ENCODE measurements at places on chromosomes 4 and X.

GRCh38 chr4:45099471-45099870 is 373.1 kb upstream of the GNPDA2 start:
- no peak for DNase-seq

GRCh38 chr4:122480655-122481487 is 24.3 kb upstream of the IL2 start:
- DNase-seq = no peak

DNA sequence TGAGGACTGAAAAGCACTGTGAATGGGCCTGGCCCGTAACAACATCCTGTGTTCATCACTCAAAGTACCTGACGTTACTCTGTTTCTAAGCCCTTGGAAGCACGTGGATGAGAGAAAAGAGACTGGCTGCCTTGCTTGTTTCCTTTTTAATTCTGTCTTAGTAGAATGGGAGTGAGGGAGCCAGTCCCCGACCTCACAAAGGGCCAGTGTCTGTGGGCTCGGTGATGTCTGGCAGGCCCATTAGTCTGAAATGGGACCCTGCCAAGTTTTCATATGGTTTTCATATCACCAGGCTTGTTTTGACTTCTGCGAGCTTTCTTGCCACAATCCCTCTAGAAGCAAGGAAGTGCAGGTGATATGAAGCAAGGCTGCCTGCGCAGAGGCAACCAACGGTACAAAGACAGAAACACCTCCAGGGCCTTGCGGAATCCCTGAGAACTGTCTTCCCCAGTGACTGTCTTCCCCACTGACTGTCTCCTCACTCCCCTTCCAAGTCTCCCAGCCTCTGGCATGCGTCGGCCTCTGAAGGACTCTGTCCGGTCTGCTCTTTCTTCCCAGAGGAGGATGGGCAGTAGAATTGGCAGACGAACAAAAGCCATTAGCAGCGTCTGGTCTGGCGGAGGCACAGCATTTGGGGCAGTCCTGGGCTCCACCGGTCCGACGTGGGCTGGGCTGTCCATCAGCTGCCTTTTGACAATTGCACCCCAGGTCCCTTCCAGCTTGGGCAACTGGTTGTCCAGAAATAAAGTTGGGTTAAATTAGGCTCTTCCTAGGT is 20.2 kb upstream of the RASL11B start:
- DNase-seq = no peak

DNA sequence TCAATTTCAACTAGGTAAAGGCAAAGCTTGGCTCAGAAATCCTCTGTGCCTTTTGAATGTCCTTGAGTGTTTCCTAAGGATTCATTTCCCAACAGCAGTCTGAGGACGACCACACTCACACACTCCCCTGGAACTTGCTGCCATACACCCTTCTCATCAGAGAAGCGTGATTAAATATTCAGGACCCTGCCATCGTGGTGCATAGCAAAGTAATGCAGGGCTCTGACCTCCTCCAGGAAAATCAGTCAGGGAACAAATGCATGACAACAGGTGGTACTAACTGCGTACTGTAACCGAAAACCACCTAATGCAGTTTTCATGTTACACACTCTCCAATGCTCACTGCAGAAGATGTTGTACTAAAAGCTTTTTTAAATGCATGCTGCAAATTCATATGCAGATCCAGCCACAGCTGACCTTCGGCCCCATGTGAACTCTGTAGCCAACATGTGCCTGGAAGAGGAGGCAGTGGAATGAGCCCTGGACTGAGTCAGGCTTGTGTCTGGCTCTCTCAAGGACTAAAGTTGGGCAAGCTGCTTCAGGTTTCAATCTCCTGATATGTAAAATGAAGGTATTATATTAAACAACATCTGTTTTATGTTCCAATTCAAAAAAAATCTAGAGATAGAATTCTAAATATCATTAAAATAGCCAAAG is 238.3 kb downstream of the KCNIP4 start:
- no peak for DNase-seq

GRCh38 chr4:16750882-16751642 is 147.4 kb downstream of the LDB2 start:
- no peak for DNase-seq

DNA sequence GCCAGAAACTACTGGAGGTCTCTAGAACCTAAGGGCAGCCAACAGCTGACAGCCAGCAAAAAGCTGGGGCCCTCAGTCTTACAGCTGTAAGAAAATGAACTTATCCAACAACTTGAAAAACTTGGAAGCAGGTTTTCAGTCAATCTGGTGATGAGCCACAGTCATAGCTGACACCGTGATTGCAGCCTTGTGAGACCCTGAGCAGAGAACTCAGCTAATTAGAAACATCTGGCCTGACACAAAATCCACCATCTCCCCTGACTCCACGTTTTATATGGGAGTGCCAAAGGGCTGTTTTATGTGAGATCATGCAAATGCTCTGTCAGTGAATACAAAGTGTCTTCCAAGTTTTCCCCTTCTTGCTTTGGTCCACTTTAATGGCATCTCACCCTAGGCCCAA is 198.8 kb upstream of the DCAF8L1 start:
- no peak for DNase-seq

DNA sequence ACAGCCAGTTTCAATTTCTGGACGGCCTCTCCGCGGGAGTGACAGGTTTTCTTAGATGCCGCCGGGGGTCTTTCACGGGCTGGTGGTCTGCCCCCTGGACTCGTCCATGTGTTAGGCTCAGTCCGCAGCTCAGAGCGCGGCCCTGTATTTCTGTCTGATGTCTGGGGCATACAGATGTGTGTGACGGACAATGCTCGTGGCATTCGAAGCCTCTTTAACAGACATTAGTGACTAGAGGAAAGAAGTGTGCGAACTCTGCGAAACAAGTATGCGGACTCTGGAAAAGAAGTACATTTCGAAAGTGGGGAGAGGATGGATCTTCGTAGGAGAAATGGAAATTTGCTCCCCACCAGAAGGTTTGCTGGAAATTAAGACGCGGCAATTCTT is 793 bp upstream of the DCUN1D4 start:
- no peak for DNase-seq

DNA sequence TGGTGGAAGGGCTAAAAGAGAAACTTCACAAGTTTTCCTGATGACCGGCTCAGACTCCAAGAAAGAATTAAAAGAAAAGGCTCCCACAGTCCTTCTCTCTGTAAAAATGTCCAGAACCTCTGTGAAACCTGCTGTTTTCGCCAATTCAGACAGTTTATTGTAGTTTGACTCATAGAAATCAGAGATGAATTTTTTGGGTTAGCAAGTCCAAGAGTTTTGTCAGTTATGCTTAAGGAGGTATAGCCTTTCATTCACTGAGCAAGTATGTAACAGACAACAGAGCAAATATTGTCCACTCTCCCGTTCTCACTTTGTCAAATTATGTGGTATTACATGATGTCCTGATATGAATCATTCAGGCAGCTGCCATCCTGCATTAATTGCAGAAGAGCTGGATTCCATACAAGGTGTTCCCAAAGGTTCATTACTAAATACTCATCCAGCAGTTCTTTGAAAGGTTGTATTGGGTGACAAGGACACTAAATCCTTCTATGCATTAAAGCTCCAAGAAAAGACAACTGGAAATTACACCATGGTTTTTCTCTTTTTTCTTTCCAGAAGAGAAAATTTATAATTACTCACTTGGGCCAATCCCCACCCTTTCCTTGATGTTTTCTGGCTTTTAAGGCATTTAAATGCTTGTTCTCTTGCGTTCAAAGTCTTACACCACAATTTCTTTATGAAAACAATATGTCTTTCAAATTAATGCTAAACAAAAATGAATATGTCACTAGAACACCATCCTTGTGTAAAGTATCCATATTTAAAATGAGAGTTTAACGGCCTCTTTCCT is 30.0 kb upstream of the PLAC1 start:
- no peak for DNase-seq

DNA sequence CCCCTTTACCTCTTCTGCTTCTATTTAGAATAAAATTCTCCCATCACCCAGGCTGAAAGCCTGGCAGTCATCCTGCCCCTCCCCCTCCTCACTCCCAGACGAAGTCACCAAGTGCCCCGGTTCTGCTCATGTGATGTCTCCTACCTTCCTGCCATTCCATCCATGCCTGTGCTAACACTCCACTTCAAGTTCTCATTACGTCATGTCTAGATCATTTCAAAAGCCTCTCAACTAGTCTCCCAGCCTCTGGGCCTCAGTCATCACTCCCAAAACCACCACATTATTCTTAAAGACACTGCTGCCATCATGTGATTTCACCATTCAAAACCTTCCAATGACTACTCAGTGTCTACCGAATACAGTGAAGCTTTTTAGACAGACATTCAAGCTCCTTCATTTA is 17.2 kb upstream of the HOPX start:
- DNase-seq = no peak

DNA sequence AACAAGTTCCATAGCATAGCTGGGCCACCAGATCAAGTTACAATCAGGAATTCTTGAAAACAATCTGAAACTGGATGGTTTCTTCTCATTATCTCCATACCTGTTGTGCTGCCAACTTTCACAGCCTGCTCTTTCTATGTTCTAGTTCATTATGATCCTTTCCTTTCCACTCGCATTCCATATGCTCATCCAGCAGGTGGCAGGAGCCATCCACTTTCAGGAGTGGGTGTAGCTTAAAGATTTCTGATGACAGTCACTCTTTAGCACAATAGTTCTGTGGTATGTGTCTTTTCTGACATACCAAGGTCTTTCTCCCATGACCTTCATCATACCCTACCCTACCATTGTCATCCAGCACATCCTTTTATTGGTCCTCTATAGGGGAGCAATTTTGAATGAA is 46.4 kb downstream of the PAGE2 start:
- no peak for DNase-seq

GRCh38 chrX:114964374-114964773 is 53.0 kb downstream of the IL13RA2 start:
- no peak for DNase-seq

DNA sequence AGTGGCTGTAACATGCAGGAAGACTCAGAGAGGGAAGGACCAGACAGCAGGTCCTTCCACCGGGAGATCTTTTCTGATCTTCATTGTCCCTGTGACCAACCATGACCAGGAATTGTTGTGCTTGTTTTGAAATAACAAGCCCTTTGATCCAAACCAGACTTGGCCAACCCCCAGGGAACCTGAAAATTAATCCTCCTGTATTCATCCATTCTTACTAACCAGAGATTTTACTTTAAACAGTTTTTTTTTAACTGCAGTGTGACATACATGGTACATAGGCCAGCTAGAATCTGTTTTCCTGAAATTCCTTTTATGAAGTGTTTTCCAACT is 4.0 kb downstream of the WFS1 start:
- no peak for DNase-seq

DNA sequence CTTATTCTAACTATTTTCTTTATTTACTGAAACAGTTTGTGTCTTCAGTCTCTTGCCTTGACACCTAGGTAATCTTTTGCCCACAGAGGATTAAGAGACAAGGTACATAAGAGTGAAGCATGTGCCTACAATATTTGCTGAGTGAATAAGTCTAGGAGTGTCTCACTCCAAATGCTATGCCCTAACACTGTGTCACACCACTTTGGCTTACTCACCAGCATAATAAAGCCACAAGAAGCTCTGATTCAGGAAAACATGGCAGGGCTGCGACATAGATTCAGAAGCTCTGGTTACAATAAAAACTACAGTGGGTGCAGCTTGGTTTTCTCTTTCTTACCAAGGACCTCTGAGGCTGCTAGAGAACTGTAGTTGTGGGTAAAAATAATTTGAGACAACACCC is 127.1 kb downstream of the RBM46 start:
- DNase-seq = no peak

- DNase-seq = no peak
Observed at GRCh38 chrX:115650916-115651315, 89.9 kb downstream of the PLS3 start.

DNA sequence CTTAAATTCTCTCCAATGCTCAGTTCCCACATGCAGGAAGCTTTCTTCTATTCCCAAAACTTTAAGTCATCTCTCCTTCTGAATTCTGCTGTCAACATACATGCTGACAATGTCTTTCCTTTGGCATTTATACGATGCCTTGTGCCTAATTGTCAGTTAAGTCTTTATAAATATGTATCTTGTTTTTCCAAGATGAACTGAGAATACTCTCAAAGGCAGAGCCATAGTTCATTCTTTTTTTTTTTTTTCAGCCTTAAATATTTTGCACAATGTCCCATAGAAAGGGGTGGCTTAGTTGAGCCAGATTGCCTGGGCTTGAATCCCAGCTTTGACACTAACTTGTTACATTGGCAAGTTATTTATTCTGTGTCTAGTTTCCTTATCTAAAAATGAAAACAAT is 210.6 kb downstream of the QDPR start:
- no peak for DNase-seq

DNA sequence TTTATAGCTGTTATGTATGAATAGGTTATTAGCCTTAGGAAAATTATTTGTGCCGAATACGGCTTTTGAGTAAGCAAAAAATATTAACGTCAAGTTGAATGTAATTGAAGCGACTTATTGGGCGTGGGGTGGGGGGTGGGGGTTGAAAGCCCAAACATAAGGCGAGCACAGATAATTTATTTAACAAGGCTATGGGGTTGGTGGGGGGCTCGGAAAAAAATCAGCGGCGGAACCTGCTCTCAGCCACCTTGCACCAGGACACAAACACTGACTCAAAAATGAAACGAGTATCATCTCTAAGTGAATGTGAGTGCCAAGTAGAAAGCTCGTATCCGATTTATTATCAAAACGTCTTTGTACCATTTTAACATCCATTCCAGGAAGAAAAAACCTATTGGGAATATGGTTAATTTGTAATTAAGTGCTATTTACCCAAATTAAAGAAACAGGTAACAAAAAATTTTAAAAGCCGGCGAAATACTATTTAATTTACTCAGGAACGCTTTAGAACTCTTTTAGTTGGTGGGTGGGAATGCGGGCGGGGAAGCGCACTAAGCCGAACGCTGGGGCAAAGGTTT is 902 bp upstream of the LARP1B start:
- DNase-seq = no peak

DNA sequence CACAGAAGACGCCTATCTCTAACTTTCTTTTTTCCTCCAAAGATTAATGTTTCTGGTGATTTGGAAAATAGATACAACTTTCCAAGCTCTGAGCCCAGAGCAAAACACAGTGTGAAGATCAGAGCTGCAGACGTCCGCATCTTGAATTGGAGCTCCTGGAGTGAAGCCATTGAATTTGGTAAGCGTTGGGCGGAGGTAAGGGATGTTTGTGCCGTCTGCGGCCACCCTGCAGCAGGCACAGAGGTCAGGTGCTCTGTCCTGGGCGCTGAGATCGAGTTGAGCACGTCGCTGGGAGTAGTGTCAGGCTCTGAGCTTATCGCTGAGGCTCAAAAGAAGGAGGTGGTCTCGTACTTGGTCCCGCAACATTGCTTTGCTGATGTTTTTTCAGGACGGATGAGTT is 31.8 kb downstream of the CSF2RA start:
- peak; percentile 29 for DNase-seq

- DNase-seq = no peak
Observed at GRCh38 chr4:90128961-90129495, 1.8 kb downstream of the CCSER1 start.

DNA sequence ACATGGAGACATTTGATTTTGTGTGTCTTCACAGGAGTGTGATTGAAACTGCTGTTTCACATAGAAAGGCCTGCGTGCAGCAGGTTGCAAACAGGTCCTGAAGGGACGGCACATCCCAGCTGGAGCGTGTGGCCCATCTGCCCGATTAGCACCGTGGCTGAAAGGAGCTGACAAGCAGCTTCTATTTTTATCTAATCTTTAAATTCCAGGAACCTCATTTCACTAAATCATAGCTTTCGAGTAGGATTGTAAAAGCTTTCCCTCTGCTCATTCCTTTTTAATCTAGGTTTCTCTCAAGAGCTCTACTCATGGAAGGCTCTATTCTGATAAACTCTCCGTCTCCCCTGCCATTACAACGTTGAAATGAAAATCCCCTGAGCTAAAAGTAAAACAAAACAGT is 106.8 kb downstream of the FSTL5 start:
- no peak for DNase-seq

All from iPS DF 6.9 (cell line).